ENCODE measurements at places on chromosomes 3 and 15.

- DNase-seq = no peak
Observed at GRCh38 chr3:66466606-66467270, 34.1 kb downstream of the LRIG1 start.

- no peak for DNase-seq
Observed at GRCh38 chr3:45981346-45982074, 14.1 kb downstream of the FYCO1 start.

- no peak for DNase-seq
Observed at GRCh38 chr3:126417515-126417914, 22.8 kb downstream of the CFAP100 start.

GRCh38 chr15:96750361-96750760 lies 419.9 kb downstream of the NR2F2 start:
- no peak for DNase-seq

DNA sequence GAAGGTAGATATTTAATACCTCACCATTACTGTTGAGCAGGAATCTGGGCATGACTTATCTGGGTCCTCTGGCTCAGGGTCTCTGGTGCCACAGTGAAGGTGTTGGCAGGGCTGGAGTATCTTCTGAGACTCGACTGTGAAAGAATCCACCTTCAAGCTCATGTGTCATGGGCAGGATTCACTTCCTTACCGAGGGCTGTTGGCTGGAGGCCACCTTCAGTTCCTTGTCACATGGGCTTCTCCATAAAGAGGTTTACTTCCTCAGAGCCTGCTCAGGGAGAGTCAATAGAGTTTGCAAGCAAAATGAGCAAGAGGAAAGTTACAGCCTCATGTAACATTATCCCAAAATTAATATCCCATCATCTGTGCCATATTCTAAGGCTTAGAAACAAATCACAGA lies 459.5 kb downstream of the NR2F2 start:
- peak; percentile 1 for DNase-seq

DNA sequence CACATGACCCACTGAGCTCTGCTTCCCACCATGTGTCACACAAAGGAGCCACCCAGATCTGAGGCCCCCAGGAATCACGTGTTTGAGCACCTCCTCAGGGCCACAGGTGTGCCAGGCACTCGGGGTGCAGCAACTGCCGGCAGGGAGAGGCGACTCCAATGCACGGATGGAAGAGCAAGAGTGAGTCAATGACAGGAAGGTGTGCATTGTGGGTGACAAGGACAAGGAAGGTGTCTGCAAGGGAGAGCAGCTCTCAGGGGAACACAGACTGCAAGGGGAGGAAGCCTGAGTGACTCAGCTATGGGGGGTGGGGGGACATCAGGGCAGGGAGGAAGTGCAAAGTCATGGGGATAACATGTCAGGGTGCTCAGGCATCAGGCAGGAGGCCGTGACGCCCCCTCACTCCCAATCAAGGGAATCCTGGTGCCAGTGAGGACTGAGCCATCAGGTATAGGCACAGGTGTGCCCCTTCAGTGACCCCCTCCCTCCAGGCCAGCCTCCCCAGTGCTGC lies 67.4 kb downstream of the NUP210 start:
- no peak for DNase-seq

DNA sequence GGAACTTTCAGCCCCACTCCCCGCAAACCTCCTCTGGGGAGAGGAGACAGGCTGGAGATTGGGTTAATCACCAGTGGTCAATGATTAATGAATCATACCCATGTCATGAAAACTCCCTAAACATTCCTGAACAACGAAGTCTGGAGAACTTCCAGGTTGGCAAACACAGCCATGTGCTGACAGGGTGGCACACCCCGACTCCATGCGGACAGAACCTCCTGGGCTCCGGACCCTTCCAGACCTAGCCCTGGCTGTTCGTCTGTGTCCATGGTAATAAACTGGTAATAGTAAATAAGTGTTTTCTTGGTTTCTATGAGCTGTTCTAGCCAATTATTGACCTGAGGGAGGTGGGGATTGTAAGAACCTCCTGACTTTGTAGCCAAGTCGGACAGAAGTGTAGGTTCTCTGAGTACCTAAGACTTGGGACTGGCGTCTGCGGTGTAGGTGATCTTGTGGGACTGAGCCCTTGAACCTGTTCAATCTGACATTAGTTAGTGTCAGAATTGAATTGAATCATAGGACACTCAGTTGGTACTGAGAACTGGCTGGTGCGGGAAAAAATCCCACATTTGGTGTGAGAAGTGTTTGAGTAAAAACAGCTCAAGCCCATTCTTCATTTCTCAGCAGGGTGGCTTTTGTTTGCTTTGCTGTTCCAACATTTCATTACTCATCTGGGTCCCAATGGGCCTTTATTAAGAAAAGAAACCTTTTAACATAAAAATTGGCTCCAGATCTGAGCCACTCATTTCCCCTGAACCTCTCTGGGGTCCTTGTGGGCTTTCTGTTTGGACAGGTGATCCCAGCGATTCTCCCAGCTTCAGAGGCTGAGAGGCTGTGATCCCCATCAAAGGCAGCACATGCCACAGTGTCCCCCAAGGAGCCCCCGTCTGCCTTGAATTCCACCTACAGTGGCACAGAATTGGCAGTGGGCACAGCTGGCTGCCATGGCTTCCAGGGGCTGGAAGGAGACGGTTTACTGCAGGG lies 151.0 kb downstream of the TJP1 start:
- DNase-seq = peak; percentile 95

DNA sequence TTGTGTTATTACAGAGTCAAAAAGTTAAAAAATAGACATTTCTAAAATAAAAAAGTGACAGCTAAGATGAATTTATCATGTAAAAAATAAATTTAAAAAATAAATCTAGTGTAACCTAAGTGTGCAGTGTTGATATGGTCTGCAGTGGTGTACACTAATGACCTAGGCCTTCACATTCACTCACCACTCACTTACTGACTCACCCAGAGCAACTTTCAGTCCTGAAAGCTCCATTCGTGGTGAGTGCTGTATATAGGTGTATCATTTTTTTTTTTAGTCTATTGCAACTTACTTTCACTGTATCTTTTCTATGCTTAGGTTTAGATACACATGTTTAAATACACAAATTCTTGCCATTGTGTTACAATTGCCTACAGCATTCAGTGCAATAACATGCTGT lies 459.4 kb upstream of the ROBO1 start:
- peak; percentile 35 for DNase-seq

GRCh38 chr15:78035321-78035751 lies 42.2 kb downstream of the TBC1D2B start:
- DNase-seq = no peak

GRCh38 chr3:150761831-150762661 lies 923 bp downstream of the SIAH2 start:
- peak; percentile 69 for DNase-seq

DNA sequence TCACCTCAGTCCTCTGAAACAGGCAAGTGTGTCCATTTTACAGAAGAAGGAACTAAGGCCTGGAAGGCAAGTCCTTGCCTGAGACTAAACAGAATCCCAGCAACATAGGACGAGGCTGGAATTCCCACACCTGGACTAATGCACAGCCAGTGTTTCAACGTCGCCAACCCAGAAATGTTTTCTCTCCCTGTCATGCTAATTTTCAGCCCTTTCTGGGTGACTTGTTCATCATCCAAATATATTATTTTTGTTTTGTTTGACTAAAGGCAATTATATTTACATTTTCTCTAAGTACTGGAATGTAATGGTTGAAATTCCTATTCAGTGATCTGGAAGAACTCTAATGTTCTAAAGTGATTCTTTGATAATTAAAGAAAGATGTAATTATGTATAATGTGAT lies 51.8 kb downstream of the BTD start:
- DNase-seq = no peak

All from epithelial cell of esophagus (primary cell).